ENCODE measurements at places on chromosomes 3 and 15.

- DNase-seq = no peak
Observed at GRCh38 chr3:60101621-60102020, 1051.8 kb upstream of the CFAP20DC start.

GRCh38 chr3:168951884-168952283 is 711.6 kb downstream of the MECOM start:
- DNase-seq = no peak

GRCh38 chr3:38545550-38545949 is 49.4 kb downstream of the EXOG start:
- DNase-seq = no peak

- DNase-seq = no peak
Observed at GRCh38 chr3:120460862-120461261, 10.1 kb upstream of the FSTL1 start.

- DNase-seq = peak; percentile 36
Observed at GRCh38 chr3:178849199-178849910, 222.3 kb downstream of the ZMAT3 start.

GRCh38 chr3:192844836-192845525 is 72.7 kb downstream of the MB21D2 start:
- no peak for DNase-seq

DNA sequence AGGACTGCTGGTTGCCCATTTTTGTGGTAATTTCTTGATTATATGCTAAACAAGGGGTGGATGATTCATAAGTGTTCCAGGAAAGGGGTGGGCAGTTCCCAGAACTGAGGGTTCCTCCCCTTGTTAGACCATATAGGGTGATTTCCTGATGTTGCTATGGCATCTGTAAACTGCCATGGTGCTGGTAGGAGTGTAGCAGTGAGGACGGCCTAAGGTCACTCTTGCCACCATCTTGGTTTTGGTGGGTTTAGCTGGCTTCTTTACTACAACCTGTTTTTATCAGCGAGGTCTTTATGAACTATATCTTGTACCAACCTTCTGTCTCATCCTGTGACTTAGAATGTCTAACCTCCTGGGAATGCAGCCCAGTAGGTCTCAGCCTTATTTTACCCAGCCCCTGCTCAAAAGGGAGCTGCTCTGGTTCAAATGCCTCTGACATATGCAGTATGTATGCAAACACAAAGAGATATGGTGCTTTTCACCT is 46.2 kb downstream of the C3orf38 start:
- DNase-seq = no peak

DNA sequence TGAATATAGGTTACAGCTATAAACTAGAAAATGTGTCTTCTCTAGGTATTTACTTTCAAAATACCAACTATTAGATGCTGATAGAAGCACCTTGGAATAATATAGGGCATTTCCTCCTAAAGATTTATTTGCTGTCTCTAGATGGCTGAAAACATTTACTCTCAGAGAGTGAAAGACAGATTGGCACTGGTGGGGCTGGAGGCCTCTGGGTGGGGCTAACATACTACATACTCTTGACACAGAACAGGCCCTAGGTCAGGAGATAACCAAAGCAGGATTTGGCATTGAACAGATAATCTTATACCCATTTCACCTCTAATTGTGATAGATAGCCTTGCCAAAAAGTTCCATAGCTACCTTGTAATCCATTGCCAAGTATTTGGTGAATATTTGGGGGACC is 253.3 kb upstream of the TBC1D5 start:
- DNase-seq = no peak

GRCh38 chr3:99972380-99973104 is 141.8 kb downstream of the FILIP1L start:
- DNase-seq = no peak

- no peak for DNase-seq
Observed at GRCh38 chr3:69433969-69434325, 48.1 kb upstream of the FRMD4B start.

DNA sequence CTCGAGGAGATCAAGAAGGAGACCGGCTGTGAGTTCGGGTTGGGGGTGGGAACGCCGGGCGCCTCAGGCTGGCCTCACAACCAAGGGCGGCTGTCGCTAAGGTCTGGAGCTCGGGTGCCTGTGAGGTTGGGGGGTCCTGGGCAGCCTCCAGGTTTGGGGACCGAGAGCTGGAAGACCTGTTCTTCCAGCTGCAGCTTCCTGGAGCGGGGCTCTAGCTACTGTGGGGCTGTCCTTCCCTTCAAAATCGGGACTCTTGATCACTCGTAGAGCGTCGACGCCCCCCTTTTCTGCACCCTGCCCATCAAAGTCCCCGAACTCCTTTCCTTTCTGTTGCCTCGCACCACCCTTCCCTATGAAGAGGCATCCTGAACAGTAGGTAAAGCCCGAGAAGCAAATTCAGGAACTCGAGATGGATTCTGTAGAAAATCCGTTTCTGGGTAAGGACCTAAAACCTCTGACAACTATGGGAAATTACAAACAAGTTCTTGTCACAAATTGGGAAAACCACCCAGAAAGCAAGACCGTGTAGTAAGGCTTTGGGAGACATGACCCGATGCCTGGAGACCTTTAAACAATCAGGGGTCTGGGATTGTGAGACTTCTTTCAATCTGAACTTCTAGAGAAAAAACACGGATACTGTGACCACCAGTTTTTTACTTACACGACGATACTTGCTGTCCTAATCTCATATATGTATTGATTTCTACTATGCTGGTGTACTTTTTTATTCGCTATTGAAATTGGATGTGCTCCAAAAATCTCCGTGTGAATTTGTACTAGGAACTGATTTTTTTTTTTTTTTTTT is 556 bp downstream of the CHP1 start:
- DNase-seq = no peak

Measured in NCI-H446 treated with DMSO at 0.1 percent for 48 hours (cell line).